Right renal pelvis (tissue), 4 donors: ENCODE measurements at places on chromosomes 1 and 21. TPM values are rescaled to one million over a fixed set of nuclear protein-coding genes. Genes with fewer than 3 reads are reported as not detected.

GRIK1 gene
- 2.5 TPM for polyA plus RNA-seq

RGS7 gene
- polyA plus RNA-seq = 6.5 TPM

CATSPERE gene
- polyA plus RNA-seq = 1.6 TPM

TMEM69 gene
- 54.9 TPM for polyA plus RNA-seq

- no peak for DNase-seq
Observed at GRCh38 chr1:38046884-38047602, 450 bp upstream of the POU3F1 start.

- DNase-seq = no peak
Observed at GRCh38 chr1:18347559-18347958, 133.2 kb upstream of the KLHDC7A start.

DNA sequence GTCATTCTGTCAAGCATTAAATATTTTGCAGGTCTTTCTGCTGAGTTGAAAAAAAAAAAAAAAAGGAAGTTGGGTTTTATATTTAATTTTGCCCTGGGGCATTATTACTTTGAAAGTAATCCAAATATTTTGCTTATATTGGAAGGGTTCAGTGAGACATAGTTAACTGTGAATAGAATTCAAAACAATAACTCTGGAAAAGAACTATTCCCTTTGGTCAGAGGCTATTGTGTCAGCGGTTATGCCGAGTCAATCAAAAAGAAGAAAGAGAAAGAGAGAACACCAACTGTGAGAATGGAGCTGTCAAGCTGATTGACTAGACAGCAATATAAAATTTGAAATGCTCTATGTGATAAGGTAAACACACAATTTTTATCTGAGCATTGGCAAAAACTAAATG, 761.7 kb downstream of the ADGRL2 start:
- DNase-seq = no peak

GRCh38 chr1:43531107-43531905, 623 bp downstream of the PTPRF start:
- DNase-seq = no peak
